ENCODE measurements at places on chromosomes 12 and 14.

DNA sequence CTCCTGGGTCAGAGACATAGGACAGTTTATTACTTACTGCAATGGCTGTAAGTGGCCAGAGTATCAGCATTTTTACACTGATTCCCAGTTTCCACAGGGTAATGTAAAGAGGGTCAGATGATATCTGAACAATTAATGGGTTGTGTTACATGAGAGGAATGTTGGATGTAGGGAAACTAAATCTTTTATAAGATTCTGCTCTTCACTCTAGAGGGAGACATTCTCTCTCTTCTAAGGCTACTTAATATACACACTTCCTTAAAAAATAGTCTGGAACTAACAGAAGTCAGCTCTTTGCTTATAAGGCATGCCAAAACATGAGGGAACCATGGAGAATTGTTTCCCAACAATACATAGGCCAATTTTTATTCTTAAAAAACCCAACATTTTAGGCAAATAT is 389.8 kb downstream of the ETNK1 start:
- DNase-seq = peak; percentile 49

DNA sequence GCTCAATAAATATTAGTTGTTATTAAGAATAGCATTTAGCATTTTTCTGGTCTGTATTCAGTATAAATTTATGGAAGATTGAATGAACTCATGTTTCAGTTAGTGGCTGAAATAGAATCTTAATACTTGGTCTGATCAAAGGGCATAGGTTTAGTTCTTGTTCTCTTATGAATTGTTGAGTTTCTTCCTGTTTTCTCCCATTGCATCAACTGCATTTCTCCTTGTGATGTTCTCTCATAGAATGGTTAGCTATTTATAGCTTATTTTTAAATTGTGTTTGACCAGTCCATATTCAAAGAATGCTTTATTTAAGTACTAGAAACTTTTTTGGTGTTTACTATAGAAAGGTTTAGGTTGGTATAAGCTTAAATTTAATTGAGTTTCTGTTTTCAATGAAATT is 29.8 kb downstream of the APAF1 start:
- DNase-seq = no peak

GRCh38 chr14:57822081-57822480 is 43.8 kb downstream of the SLC35F4 start:
- no peak for DNase-seq

GRCh38 chr12:28859551-28859950 is 289.5 kb upstream of the FAR2 start:
- DNase-seq = no peak

GRCh38 chr14:71331403-71331802 is 424.1 kb downstream of the PCNX1 start:
- DNase-seq = no peak

DNA sequence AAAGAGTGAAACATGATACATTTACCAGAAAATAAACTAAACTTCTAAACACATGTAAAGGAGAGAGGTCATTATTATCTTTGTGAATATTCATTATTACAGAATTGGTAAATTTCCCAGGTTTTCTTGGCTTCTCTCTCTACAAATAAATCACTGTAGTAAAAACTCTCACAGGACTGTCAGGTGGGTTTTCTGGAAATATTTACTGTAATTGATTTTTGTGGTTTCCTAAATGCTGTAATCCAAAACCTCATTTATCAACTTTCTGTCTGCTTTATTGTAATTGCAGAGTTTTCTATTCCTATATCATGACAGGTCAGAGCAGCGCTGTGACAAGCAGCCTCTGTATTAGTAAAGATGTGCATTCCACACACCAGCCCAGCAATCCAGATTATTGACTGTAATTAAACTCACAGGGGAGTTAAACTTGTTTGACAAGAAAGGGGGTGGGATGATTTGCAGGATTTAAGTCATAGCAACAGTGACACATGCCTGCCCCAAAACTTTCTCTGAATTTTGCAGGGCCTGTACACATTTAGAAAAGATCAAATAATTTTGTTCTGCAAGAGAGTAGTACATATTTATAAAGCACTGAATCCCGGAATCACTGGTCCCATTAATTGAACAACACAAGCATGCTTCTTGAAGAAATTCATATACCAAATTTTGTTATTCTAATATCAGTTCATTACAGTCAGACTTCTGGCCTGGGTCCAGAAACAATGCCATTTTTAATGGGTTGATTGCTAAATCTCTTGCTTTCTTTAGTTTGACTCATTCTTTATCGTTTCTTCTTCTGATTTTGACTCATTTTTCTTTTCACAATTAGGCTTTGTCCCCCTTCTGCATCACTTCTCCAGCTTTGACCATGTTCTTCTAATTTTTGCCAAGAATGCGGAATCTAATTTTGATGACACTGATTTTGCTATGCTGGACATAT is 42.2 kb downstream of the PTPRO start:
- DNase-seq = peak; percentile 18

DNA sequence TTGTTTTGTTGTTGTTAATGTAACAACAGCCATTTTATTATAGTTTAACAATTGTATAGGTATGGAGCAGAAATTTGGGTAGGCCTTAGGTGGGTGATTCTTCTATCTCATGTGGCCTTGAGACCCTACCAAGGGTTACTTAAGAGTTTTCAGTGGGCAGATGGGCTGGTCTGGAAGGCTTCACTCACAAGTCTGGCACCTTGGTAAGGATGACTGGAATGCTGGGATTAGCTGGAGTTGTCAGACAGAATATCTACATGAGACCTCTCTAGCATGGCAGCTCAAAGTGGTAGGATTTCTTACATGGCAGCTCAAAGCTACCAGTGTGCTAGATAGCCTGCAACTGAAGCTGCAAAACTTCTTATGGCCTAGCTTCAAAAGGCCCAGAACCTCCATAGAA is 2.2 kb upstream of the MARS1 start:
- DNase-seq = no peak

- peak; percentile 81 for DNase-seq
Measured at GRCh38 chr14:22200977-22201605, 387.9 kb downstream of the DAD1 start.

DNA sequence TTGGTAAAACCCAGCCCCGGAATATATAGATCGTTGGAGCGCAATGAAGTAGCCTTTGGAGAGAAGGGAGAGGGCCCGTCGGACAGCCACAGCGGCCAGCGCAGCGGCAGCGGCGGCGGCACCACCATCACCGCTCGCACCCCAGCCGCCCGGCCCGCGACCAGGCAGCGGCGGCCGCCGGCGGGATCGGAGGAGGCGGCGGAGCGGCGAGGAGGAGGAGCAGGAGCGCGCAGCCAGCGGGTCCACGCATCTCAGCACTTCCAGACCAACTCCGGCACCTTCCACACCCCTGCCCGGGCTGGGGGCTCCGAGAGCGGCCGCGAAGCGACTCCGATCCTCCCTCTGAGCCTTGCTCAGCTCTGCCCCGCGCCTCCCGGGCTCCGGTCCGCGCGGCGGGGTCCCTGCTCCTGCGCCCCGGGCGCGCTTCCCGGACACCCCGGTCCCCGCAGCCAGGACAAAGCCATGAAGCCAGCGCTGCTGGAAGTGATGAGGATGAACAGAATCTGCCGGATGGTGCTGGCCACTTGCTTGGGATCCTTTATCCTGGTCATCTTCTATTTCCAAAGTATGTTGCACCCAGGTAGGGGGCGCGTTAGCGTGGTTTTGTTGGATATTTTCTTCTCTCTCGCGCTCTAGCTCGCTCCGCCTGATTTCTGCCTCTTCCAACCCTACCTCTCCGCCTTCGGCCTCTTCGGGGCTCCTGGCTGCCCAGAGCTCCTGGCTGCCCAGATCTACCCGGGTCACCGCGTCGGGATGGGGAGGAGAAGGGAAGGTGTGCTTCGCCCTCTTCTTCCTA is 400 bp downstream of the CHST11 start:
- DNase-seq = peak; percentile 78

GRCh38 chr14:59265808-59266207 is 77.3 kb downstream of the DAAM1 start:
- no peak for DNase-seq

DNA sequence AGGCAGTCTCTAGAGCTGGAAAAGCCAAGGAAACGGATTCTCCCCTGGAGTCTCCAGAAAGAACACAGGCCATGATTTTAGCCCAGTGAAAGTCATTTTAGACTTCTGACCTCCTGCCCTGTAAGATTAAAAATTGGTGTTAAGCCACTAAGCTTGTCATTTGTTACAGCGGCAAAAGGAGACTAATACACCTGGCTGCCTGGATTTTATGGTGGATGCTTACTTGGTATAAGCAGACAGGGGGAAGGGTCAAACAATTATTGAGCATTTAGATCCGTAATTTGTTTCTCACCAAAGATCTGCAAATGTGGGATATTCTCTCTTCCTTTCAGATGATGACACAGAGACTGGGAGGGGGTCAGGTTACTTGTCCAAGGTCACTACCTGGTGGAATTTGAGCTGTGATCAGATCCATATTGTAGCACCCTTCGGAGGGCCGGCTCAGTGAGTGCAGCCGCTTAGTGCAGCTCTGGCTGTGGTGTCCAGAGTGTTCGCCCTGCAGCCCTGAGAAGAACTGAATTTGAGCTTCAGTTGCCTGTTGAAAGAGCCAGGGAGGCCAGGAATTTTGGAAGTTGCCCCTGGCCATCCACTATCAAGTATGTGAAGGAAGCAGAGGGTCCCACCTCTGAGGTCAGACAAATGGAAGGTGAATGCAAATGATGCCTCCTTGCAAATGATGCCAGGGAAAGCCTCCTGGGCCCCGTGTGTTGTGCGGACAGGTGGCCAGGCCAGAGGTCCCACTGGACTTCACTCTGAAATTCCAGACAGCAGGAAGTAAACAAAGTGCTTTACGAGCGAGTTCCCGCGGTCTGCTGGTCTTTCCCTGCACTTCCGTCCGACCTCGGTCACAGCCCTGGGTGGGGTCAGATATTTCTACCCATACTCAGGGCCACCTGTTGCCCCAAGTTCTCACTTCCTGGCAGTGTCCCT is 15.1 kb downstream of the GLRX5 start:
- no peak for DNase-seq

GRCh38 chr14:67514650-67515385 is 18.3 kb upstream of the PLEKHH1 start:
- no peak for DNase-seq

DNA sequence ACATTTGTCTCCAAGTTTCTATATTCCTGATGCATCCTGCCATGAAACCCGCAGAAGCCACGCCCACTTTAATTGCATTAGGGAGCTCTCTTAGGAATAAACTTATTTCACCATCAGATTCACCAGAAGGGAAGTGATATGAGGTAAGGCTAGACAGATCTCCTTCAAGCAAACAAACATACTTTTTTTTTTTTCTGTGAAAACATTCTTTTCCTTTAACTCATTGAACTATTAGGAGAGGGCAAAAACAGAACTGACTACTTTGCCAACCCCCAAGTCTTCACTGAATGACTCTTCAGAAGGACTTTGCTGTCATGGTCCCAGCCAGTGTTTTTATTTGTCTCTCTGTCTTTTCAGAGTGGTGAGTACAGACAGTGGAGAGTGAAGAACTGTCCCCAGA is 48.4 kb downstream of the GTF2A1 start:
- DNase-seq = no peak

- no peak for DNase-seq
Measured at GRCh38 chr14:22594156-22594716, 3.9 kb upstream of the ABHD4 start.

- no peak for DNase-seq
Measured at GRCh38 chr12:77388445-77389265, 323.3 kb upstream of the E2F7 start.

- DNase-seq = no peak
Measured at GRCh38 chr12:129269756-129270495, 416.6 kb downstream of the GLT1D1 start.

DNA sequence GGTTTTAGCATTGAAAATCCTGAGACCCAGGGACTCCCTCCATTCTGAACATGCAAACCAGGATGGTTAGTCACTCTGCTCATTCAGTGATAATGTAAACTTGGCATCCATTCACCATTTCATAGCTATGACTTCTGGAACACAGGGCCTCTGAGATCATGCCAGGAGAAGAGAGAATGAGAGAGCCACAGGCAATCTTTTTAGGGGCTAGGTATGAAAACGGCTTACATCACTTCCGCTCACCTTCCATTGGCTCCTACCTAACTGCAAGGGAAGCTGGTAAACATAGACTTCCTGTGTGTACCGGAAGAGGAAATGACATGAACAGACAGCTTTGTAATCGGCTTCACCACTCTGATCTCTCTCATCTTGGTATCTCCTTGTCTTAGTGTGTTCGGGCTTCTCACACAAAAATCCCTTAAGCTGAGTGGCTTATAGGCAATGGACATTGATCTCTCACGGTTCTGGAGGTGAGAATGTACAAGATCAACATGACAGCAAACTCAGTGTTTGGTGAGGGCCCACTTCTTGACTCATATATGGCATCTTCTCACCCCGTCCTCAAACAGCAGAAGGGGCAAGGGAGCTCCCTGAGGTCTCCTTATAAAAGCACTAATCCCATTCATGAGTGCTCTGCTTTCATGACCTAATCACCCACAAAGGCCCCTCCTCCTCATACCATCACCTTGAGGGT is 465.9 kb upstream of the TBX3 start:
- no peak for DNase-seq

DNA sequence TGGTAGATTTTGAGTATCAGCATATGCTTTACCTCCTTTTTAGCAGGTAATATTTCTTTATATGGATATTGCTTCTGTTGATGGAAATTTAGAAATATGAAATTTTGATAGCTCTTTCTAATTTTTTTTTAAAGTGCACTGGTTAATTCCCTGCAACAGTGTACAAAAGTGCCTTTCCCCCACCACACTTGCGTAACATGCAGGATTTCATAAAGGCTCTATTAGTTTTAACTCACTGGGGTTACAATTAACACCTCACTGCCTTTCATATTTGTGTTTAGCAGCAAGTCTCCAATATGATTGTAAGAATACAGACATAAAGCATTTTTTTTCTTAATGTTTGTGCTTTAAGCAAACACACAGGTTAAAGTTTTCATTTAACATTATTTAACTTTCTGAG is 25.6 kb downstream of the MNAT1 start:
- DNase-seq = no peak

DNA sequence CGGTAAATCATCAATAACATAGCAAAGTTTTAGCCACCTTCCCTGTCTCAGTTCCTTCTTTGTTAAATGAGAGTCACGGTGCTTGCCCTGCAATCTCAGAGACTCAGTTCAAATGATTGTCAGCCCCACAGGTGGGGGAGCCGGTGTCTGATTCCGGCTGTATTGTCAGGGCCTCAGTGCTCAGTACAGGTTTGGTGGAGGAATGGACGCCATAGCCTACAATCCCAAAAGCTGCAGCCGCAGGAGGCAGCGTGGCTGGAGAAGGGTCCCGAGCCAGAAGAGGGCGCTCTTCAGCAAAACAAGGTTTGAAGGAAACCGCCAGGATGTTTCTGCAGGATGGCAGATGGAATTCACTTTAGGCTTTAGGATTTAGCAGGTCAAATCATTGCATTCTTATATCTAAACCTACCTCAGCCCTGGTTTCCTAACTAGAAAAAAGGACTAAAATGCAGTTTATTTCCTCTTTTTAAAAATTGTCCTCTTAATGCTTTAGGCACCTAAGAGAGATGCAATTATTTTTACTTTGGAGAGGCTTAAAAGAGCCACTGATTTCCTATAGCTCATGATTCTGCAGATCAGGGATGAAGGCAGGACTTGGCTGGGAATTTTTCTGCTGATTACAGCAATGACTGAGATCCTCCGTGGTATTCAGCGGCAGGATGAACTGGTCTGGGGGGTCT is 29.2 kb downstream of the FOS start:
- DNase-seq = peak; percentile 86
